Fibroblast of the aortic adventitia (primary cell): ENCODE measurements at places on chromosomes 11 and 22.

- no peak for DNase-seq
These were observed 18.5 kb upstream of the BAIAP2L2 start for GRCh38 chr22:38129021-38129420.

DNA sequence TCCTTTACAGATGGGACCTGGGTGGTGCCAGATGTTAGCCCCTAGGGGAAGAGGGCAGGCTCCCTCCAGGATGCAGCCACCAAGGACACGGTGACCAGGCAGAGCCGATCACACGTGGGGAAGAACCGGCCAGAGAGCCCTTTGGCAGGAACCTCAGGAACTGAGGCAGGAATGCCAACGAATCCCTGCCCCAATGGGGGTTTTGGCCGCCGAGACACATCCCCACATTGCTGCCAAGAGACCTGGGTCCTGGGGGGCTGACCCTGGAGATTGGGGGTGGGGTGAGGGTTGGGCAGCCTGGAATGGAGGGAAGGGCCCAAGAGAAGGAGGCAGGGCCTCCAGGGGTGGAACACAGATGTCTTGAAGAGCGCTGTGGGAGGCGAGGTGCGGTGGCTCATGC lies 28.7 kb upstream of the LMO1 start:
- no peak for DNase-seq

DNA sequence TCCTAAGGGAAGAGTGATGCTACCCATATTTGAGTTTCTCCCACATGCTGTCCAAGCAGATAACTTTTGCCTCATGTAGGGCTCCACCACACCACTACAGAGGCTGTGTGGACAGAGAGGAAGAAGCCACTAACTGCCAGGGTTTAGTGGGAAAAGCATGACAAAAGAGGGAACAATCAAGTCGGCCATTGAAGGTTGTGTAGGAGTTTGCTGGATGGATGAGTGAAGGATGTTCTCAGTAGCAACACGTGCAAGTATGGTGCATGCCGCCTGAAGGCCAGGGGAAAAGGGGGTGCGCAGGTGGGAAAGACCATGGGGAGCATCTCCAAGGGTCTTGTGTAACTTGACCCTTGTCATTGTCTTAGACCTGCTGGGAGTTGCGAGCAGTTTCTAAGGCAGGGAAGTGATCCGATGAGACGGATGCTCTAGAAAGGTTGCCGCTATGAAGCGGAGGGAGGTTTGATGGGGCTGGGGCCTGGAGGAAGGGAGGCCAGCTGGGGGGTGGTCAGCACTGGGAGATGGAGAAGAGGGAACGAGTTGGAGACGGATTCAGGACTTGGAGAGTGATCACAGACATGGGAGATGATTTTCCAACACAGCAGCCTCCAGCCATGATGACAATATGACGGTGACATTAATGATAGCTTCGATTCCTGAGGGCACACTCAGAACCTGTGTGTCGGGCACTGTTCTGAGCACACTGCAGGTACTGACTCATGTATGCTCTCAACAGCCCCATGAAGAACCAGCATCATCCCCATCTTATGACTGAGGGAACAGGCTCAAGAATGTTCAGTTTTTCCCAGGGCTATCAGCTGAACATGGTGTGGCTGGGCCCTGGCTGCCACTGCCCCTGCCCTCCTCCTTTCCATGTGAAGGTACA lies 53.7 kb downstream of the CD6 start:
- no peak for DNase-seq

DNA sequence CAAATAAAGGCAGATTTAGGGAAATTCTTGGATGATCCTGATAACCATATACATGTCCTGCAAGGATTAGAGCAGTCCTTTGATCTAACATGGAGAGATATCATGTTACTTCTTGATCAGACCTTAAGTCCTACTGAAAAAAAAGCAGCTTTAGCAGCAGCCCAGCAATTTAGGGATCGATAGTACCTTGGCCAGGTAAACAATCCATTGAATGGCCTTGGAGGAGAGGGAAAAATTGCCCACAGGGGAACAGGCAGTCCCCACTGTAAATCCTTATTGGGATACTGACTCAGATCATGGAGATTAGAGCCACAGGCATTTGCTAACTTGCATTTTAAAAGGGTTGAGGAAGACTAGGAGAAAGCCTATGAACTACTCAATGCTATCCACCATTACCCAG lies 47.8 kb downstream of the PRSS23 start:
- DNase-seq = no peak

DNA sequence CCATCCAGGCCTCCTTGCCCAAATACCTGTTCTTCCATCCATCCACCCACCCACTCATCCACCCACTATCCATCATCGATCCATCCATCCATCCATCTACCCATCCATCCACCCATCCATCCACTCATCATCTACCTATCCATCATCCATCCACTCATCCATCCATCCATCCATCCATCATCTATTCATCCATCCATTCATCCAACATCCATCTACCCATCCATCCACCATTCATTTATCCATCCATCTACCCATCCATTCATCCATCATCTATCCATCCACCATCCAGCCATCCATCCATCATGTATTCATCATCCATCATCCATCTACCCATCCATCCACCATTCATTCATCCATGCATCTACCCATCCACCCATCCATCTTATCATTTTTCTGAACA lies 413.2 kb downstream of the CTTN start:
- DNase-seq = no peak
